Germinal center (tissue), 1 donor: ENCODE measurements at places on chromosomes 11 and 22.

DNA sequence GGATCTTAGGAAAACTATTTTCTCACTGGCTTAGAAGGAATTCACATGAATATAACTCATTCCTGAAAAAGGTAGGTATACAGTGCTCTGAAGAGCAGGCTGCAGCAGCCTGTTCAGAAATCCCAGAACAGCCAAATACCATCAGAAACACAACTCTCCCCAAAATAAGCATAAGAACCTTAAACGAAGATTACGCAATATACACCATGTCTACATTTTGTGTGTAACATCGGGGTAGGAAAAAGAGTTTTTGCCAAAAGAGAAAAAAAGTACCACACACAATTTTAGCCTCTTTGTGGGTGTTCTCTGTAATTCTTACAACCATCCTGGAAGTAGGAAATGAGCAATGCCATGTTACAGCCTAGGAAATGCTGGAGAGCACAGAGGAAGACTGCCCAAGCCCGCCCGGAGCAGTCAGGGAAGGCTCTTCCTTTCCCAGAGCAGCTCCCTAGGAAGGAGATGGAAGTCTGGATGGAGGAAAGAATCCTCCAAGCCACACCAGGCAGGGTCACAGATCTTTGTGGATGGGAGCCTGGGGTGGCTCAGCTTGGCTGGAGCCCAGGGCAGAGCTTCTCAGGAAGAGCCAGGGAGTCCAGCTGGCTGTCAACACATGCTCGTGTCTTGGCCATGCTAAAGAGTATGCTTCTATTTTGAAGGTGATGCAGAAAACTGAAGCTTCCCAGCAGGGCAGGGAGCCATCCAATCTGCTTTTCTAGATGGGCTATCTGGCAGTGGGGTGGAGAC, 49.7 kb upstream of the ARFGAP3 start:
- DNase-seq, result no peak

- no peak for DNase-seq
Observed at GRCh38 chr11:45477588-45477987, 187.8 kb downstream of the CHST1 start.

DNA sequence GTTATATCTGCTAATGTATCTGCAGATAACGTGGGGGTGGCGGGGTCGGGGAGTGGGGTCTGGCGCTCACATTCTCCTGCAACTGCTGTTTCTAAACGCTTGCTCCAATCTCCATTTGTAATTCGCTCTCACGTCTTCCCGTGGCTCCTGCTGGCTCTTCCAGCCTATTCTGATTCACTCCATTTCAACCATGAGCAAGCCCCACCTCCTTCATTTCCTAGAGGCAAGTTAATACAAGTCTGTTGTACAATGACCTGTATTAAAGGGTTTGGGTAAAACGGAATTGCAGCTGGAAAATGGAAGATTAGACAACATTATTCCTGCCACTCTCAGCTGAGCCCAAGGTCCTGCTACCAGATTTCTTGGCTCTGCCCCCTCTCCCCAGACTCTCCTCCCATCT, 132.3 kb downstream of the CSNK2A3 start:
- no peak for DNase-seq

DNA sequence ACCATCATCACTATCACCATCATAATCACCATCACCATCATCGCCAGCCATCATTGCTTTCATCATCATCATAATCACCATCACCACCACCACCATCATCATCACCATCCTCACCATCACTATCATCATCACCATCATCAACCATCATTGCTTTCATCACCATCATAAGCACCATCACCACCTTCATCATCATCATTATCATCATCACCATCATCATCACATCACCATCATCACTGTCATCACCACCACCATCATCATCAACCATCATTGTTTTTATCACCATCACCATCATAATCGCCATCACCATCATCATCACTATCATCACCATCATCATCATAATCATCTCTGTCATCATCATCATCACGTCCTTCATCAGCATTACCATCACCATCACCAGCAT, 9.3 kb upstream of the OSBPL5 start:
- DNase-seq, result no peak

DNA sequence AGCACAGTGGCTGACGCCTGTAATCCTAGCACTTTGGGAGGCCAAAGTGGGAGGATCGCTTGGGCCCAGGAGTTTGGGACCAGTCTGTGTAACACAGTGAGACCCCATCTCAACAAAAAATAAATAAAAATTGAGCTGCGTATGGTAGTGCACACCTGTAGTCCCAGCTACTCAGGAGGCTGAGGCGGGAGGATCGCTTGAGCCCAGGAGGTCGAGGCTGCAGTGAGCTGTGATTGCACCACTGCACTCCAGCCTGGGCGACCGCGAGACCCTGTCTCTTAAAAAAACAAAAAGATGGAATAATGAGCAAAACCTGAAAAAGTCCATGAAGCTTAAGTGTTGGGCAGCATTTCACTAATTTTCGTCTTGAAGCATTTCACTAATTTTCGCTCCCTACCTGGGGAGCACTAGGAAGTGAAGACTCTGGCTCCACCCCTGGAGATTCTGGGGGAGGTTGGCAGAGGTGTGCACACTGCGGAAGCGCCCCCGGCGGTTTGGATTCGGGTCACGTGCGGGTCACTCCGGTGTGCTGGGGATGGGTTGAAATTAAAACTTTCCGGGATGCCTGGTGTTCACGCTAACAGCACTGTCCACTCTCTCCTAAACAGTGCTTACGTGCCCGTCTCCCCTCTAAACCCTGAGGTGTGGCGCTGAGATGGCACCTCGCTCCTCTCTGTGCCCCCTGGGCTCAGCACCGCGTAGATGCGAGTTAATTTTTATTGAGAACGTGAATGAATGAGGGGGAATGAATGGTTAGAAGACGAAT, 906 bp upstream of the NAA40 start:
- peak; percentile 76 for DNase-seq

DNA sequence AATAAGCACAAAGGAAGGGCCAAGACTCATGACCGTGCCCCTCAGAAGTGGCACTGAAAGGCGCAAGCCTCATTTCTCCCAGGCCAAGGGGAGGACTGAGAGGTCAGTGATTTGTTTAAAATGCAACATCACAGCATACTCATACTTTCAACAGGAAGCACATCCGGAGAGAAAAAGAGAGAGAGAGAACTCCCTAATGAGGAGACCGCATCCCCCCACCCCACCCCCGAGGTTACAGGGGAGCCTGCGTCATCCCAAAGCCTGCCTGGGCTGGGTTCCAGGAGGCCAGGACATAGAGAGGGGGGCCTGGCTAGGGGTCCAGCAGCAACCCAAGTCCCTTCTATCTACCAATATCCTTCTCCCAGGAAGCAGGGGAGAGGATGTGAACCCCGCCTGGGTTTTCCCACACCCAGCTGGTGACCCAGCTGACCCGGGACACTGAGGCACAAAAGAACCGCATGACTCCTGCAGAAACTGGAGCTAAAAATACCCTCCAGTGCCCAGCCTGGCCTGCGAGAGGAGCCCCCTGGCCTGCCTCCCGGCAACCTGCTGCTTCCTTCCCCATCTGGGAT, 3.8 kb downstream of the CSNK1E start:
- no peak for DNase-seq

DNA sequence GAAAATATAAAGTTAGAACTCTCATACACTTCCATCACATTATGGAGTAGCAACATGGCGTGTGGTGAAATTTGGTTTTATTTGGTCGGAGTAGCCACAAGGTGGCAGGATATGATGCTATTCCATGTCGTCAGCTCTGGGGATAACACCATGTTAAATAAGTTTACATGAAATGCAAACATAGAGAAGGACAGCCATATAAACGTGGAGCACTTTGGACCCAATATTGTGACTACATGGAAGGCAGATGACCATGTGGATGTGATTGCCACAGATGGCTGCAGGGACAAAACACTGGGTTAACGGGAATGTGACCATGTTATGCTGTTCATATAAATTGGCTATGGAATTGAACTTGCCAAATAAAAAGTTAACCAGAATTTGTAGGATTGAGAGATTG, 21.0 kb downstream of the OR5M11 start:
- no peak for DNase-seq

DNA sequence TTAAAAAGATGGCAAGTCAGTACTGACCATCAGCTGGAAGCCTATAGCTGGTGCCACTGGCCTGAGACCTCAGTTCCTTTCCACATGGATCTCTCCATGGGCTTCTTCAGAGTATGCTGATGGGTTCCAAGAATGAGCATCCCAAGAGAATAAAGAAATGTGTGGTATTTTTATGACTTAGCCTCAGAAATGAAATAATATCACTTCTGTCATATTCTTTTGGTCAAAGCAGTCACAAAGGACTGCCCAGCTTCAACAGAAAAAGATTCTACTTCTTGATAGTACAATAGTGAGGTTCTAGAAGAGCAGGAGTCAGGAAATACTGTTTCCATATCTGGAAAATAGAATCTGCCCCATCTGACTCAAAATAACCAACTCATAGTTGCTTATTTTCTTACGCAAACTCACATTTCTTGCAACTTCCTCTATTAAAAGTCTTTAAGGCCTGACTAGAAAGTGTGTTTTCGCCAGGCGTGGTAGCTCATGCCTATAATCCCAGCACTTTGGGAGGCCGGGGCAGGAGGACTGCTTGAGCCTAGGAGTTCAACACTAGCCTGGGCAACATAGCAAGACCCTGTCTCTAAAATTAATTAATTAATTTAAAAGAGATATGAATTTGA, 116.9 kb downstream of the SIK3 start:
- DNase-seq, result no peak

DNA sequence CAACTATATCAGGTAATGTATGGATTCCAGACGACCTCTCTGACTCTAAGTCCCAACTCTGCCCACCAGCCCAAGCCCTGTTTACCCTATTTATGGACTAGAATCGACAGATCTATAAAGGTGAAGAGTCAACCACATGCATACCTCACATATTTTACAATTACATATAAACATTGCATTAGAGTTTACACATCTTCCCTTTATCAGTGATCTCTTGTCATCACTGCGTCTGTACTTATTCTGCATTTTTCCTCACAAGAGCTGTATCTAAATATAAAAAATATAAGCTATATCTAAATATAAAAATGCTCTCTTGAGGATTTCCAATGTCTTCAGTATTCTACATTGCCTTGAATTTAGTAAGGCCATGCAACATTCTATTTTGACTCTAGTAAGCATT, 8.5 kb downstream of the FIBIN start:
- DNase-seq, result no peak

DNA sequence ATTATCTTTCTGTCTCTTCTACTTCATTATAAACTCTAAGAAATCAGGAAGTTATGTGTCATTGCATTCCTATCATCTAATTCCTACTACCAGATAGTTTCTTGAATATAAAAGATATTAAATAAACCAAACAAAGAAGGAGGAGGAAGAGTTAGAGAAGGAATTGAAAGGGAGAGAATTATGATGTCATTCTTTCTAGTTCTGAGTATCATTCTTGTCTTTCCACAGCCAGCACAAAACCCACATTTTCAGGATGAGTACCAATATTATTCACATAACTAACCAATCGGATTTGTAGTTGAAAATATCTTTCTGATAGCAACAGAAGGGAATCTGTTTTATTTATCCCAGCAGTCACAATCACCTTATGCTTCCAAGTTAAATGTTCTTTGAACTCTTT, 13.3 kb downstream of the MS4A13 start:
- DNase-seq, result no peak

- no peak for DNase-seq
Observed at GRCh38 chr11:15195454-15196200, 80.9 kb downstream of the INSC start.

DNA sequence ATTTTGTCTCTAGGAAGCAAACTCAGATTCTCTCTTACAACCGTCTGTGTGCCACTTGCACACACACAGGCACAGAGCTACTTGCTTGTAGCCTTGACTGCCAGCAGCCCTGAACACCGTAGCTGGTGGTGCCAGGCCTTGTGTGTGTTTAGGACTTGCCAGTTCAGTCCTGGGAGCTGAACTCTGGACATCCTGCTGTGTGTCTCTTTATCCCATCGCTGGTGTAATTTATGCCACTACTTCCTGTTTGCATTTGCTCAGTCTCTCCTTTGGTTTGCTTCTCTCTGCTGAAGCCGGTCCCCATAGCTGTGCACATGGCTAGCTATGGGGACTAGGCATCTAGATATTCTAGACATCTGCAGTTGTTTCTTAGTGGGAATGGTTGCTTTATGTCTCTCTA, 24.0 kb downstream of the MARK2 start:
- DNase-seq, result no peak

- DNase-seq, result no peak
Observed at GRCh38 chr11:64237484-64237951, 3.1 kb downstream of the VEGFB start.

- DNase-seq, result no peak
Observed at GRCh38 chr11:119874660-119875238, 145.7 kb upstream of the NECTIN1 start.

DNA sequence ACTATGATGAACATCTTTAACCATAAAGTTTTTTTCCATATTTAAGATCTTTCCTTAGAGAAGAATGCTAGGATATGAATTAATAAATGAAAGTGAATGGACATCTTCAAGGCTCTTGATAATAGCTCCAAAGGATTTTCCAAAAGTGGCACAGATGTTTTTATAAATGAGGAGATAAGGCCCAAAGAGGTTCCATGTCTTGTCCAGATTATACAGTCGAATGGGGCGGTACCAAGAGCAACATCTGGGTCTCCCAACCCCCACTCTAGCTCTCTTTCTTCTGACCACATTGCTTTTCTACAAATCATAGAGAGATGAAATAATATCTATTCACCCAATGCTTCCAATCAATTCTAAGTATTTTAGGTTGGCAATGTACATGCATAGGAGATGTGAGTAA, 114.1 kb downstream of the KCNC1 start:
- DNase-seq, result no peak

GRCh38 chr11:94170953-94171352, 42.3 kb downstream of the PANX1 start:
- DNase-seq, result no peak

- DNase-seq, result no peak
Observed at GRCh38 chr11:62026739-62027370, 59.4 kb upstream of the FTH1 start.

DNA sequence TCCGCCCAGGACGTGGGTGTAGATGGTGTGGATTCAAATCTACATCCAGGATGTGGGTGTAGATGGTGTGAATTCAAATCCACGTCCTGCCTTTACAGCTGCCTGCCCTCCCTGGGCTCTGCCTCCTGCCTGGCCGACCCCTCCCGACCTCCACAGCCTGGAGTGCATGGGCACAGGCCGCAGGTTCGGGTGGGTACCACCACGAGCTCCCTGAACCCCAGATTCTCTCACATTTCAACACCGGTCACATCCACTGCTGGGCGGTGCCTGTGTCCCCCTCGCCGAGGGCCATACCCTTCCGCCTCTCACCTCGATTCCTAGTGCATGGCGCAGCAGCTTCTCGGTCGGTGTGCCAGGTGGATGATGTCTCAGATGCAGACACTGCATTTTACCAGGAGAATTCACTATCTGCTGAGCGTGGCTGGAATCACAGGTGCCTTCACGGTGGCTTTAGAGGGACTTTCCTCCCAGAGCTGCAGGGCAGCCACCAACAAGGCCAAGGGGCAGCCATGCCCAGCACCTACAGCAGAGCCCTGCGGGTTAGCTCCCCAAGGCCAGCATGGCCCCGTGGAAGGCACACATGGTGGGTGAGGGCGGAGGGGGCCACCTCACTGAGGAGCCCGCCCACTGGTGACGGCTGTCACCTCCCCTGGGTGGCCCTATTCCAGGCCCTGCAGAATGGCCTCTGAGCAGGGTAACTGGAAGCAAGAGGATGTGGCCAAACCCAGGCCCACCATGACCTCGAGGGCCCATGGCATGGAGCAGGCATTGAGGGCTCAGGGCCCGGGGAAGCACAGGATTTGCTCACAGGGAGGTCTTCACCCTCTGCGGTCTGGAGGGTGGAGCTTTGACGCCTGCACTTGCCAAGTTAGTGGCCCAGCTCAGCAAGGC, 638.5 kb downstream of the TBC1D22A start:
- no peak for DNase-seq
